ENCODE measurements at places on chromosomes 13 and 19.
A peak's percentile ranks its signal among the peaks of the same experiment; 100 is the strongest.

- DNase-seq = no peak
These were observed 16.0 kb upstream of the ZNF554 start for GRCh38 chr19:2803486-2804155.

GRCh38 chr19:31597616-31598015, 248.4 kb upstream of the TSHZ3 start:
- no peak for DNase-seq

DNA sequence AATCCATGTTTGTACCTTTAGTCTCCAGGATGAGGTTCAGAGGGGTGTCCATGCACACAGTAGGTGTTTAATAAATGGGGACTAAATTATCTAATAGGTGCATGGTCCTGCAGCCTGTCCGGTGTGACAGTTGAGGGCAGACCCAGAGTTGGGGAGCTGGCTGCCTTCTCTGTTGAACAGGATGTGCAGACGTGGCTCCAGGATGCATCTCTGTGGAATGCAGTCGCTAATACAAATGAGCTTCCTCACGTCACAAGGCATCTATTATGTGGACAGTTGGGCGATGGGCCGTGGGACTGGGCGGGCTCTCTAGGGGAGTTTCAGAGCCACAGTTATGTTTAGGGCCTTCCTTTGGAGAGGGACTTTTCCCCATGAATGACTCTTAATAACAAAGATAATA, 71.0 kb downstream of the SIPA1L3 start:
- DNase-seq = peak; percentile 51

GRCh38 chr19:55112777-55113569, 4.5 kb downstream of the PPP1R12C start:
- DNase-seq = no peak

GRCh38 chr19:1582201-1582600, 10.5 kb downstream of the MBD3 start:
- no peak for DNase-seq

GRCh38 chr19:43470288-43470687, 4.9 kb upstream of the LYPD3 start:
- DNase-seq = no peak

GRCh38 chr13:102962430-102962829, 103.8 kb downstream of the SLC10A2 start:
- DNase-seq = no peak

DNA sequence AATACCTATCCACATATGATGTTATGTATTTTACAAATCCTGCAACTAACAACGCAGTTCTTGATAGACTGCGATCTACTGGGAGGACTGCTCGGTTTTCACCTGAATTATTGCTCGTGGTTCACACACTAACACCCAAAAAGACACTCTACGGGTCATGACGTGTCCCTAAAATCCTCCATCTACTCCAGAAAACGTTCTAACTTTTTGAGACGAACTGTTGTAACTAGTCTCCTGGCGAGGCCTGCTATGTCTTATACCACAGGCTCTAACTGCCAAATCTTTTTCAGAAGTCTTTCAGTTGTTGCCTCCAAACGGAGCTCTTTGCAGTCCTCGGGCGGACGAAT, 108.2 kb downstream of the KCNRG start:
- DNase-seq = no peak

- no peak for DNase-seq
These were observed 216.8 kb upstream of the MAB21L1 start for GRCh38 chr13:35693134-35693784.
